ENCODE measurements at places on chromosomes 11 and 22.

- no peak for DNase-seq
Measured at GRCh38 chr22:48104102-48104738, 1341.8 kb downstream of the TBC1D22A start.

GRCh38 chr22:19066531-19067271 lies 55.5 kb downstream of the DGCR2 start:
- DNase-seq = no peak

GRCh38 chr11:40425168-40425567 lies 1034.3 kb downstream of the LRRC4C start:
- no peak for DNase-seq

GRCh38 chr22:46273432-46274148 lies 5.8 kb downstream of the TTC38 start:
- DNase-seq = no peak

- no peak for DNase-seq
Measured at GRCh38 chr11:90242894-90243416, 20.1 kb upstream of the CHORDC1 start.

Data from stimulated activated CD4-positive, alpha-beta T cell treated with anti-CD3 and anti-CD28 coated beads, Interleukin-4, amount 100 ng/mL, for 48 hours (primary cell).